ENCODE measurements at places on chromosomes 5 and 9.
A peak's percentile ranks its signal among the peaks of the same experiment; 100 is the strongest.

DNA sequence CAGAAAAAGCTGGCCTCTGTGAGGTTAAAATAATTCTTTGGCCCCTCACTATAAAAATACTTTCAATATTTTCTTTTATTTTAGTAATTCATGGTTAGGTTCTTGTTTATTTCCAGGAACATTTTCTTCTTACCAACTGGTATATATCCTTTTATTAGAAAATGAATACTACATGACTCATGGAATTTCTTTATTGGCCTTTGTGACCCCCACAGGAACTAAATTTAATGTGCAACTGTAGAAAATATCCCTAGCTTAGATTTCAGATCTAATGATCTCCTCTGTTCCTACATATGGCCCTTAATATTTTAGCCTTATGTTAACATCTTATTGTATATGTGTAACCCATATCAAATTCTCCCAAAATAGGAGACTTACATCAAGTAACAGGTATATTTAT lies 429.9 kb downstream of the NR2F1-AS1 start:
- no peak for DNase-seq

- DNase-seq: no peak
Observed at GRCh38 chr9:78365748-78366697, 69.1 kb downstream of the PSAT1 start.

DNA sequence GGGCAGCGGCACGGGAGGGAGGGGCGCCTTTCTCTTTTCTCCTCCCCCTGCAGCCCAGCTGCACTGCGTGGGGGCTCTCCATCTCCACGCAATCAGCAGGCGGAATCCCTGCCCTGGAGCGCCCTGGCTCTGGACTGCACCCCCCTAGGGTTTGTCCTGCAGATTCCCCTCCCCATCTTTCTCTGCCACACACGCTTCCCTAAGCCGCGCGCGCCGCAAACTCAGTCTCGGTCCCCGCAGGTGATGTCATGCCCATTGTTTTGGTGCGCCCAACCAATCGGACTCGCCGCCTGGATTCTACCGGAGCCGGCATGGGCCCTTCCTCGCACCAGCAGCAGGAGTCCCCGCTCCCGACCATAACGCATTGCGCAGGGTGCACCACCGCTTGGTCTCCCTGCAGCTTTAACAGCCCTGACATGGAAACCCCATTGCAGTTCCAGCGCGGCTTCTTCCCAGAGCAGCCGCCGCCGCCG lies at the start of gene KCNN2:
Gene KCNN2, plus strand, starts transcription at position 347 of the 473 bp plus-strand sequence. Its CDS starts 70 bp downstream, at position 417.
- no peak for DNase-seq

DNA sequence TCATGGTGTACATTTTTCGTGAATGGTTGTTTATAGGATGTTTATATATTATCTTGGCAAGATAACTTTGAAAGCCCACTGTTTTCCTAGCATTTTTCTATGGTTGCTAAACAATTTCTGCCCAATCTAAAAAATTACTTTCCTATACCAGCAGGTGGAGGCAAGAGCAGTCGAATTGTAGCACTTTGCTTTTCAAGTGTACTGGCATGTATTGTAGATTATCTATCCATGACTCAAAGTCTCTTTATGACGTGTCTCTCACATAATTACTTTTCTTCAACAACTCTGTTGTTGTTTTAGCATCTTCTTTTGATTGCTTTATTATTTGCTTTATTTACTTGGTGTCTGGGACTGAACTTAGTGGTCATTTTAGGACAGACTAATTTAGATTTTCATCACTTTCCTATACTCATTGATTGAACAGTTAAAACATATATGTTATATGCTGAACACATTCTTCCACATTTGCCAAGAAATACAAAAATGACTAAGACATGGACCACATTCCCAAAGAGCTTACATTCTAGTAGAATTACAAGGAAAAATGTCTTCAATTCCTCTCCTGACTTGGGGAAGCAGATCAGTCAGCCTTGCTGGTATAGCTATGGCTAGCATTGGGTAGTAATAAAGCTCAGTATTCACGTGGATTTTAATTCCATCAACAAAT lies 20.7 kb downstream of the NLN start:
- DNase-seq: no peak

GRCh38 chr9:71441266-71441665 lies 319.8 kb upstream of the TRPM3 start:
- no peak for DNase-seq

GRCh38 chr5:33934176-33934575 lies 2.0 kb upstream of the RXFP3 start:
- DNase-seq: no peak

GRCh38 chr5:181170996-181171395 lies 23.6 kb downstream of the OR2V2 start:
- no peak for DNase-seq

GRCh38 chr9:27563738-27564430 lies 9.4 kb downstream of the C9orf72 start:
- DNase-seq: no peak

GRCh38 chr5:36744773-36745589 lies 131.6 kb upstream of the NIPBL start:
- peak; percentile 42 for DNase-seq

DNA sequence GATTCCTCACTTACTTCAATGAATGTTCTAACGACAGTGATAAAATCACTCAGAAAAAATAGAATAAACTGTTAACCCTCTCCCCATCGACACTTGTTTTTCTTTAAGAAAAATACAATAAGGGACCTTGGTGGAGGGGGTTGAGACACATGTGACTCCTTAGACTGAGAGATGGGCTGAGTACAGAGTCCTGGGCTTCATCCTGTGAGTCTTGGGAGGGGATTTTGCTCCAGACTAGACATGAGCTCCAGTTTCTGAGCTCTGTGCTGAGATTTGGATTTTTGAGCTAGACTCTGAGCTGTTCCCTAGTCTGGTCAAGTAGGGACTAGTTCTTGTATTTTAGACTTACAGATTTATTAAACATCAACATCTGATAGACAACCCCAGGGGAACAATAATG lies 241.5 kb upstream of the MVB12B start:
- no peak for DNase-seq

- DNase-seq: no peak
Observed at GRCh38 chr5:111461934-111462333, 50.4 kb downstream of the STARD4 start.

GRCh38 chr9:78685471-78685870 lies 388.5 kb downstream of the PSAT1 start:
- no peak for DNase-seq

- DNase-seq: no peak
Observed at GRCh38 chr9:69149321-69149807, 24.7 kb upstream of the TJP2 start.

- no peak for DNase-seq
Observed at GRCh38 chr5:77864997-77865396, 88.9 kb upstream of the TBCA start.

DNA sequence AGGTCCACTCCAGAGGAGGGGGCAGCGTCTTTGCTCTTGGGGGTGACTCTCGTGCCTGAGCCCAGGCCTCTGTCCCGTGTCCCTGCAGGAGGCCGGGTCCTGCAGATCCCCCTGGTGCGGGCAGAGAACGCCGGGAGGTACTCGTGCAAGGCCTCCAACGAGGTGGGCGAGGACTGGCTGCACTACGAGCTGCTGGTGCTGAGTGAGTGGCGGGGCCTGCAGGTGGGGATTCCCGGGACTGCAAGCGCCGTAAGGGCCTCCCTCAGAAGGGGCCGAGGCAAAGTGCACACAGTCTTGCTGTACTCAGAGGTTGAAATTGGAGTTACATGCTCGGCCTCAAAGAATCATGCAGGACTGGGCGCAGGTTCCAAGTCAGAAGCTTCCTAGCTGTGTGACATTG lies 62.7 kb upstream of the ASS1 start:
- no peak for DNase-seq

GRCh38 chr5:54884195-54884536 lies 101.2 kb downstream of the ESM1 start:
- no peak for DNase-seq

GRCh38 chr5:135064235-135064570 lies 30.2 kb upstream of the PITX1 start:
- DNase-seq: no peak

GRCh38 chr5:38874948-38875456 lies 29.2 kb downstream of the OSMR start:
- DNase-seq: no peak

DNA sequence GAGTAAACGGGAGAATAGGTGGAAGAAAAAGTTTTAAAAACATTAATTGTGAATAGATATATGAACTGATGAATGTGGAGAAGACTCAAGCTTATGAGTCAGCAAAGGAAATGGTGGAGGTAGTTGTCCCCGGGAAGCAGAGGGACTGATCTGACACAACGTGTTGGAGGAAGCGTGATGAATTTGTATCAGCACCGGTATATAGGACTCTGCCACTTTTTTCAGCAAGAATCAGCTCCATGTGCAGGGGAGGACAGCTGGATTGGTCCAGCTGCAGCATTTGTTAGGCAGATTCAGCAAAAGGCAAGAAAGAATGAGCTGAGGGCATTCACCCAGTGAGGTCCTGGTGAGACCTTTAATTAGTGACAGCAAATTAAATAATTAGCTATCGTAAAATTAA lies 276.0 kb downstream of the TENT4A start:
- DNase-seq: no peak

DNA sequence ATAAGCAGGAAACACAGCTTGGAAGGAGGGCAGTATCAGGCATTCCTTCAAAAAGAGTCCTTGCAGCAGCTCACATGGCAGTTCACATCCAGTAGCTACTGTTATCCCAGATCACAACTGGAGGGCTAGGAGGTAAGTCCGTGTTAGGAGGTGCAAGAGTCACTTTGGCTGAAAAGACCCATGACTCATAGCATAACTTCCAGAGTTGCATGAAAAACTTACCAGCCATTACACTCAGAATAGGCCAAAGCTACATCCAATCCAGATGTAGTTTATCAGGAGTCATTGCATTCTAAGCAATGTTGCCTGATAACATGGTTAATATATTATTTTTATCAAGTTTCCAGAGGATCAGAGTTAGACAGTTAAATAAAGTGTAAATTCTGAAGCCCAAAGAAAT lies 1126.4 kb upstream of the SEMA6A start:
- DNase-seq: no peak

GRCh38 chr5:114416254-114416653 lies 54.4 kb downstream of the KCNN2 start:
- no peak for DNase-seq

- DNase-seq: no peak
Observed at GRCh38 chr9:94999832-95000231, 273.3 kb downstream of the AOPEP start.

GRCh38 chr9:11702548-11702947 lies 990.6 kb upstream of the TYRP1 start:
- DNase-seq: no peak

GRCh38 chr5:148687427-148687826 lies 33.1 kb upstream of the HTR4 start:
- DNase-seq: no peak

- DNase-seq: no peak
Observed at GRCh38 chr5:159096924-159097783, 2.6 kb downstream of the EBF1 start.

DNA sequence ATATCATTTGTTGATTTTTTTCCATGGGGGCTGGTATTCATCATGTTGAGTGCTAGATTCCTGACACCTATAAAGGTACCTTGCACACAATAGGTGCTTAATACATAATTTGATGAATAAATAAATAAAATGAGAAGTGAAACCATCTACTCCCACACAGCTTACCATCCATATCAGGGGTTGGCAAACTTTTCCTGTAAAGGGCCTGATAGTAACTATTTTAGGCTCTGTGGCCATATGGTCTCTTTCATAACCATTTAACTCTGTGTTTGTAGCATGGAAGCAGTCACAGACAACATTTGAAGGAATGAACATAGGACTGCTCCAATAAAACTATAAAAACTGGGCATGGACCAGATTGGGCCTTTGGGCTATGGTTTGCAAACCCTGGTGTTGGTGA lies 100.3 kb downstream of the GCNT1 start:
- no peak for DNase-seq

GRCh38 chr5:143205883-143206195 lies 197.6 kb downstream of the NR3C1 start:
- DNase-seq: no peak

GRCh38 chr9:136437430-136437829 lies 2.2 kb downstream of the INPP5E start:
- DNase-seq: no peak

DNA sequence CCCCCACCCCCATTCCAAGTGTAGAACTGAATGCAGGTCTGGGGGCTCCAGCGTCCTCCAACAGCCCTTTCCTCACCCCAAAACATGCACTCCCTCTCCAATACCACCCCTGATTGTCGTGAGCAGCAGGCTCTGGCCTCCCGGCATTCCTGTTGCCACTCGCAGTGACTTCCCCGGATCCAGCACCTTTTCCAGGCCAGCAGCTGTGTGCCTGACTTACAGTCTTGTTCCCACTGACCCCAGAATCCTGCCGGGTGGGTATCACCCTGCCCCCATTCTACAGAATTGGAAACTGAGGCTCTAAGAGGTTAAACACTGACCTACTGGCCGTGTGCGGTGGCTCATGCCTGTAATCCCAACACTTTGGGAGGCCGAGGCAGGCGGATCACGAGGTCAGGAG lies 127.2 kb downstream of the OLFM1 start:
- DNase-seq: no peak

GRCh38 chr5:54573812-54574489 lies 56.4 kb downstream of the SNX18 start:
- no peak for DNase-seq

DNA sequence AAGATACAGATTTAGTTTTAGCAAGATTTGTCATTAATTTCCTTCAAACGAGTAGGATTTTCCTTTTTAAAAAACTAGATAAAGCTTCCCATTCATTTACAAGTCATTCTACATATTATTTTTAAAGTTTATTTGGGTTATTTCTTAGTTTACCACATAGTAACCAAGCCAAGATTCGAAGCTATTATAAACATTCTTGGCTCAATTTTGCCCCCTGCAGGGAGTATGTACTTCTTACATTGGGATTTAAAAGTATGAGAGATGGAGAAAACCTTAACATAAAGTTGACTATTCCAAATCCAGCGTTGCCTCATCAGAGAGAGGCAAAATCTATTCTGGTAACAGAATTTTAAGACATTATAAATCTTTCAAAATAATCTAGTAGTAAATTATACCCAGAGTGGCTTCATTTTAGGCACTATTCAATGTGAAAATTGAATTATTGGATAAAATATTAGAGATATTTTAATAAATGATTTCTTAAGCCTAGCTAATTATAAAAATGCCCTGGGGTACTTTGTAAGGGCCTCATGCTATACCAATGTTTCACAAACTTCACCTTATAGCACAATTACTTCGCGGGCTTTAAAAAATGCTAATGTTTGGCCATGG lies 39.1 kb downstream of the FBN2 start:
- no peak for DNase-seq

DNA sequence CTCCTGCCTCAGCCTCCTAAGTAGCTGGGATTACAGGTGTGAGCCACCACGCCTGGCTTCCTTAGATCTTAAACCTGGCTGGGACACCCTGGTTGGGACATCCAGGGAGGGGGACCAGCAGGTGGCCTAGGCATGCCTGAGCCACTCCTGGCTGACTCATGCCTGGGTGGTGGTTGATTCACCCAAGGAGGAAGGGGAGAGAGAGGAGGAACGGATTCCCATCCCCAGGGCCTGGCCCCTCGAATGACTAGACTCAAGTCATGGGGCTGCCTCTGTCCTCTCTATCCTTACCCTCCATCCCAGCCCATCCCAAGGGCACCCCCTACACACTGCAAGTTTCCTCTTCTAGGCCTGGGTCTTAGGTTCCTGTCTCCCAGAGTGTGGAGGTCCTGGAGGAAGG lies 12.7 kb downstream of the EEIG1 start:
- peak; percentile 58 for DNase-seq

Data from activated T-cell treated with anti-CD3 and anti-CD28 coated beads, Interleukin-2, amount 50 U/mL, for 1 hour (primary cell).